ENCODE measurements at places on chromosomes 7 and 10. TPM values are rescaled to one million over a fixed set of nuclear protein-coding genes. Genes with fewer than 3 reads are reported as not detected.

The HHEX gene
- polyA plus RNA-seq: 2.6 TPM

The AP1S1 gene
- 41.8 TPM for polyA plus RNA-seq

- DNase-seq: no peak
Measured at GRCh38 chr7:131250331-131250730, 77.3 kb upstream of the MKLN1 start.

The SLC18A3 gene
- polyA plus RNA-seq: not detected

DNA sequence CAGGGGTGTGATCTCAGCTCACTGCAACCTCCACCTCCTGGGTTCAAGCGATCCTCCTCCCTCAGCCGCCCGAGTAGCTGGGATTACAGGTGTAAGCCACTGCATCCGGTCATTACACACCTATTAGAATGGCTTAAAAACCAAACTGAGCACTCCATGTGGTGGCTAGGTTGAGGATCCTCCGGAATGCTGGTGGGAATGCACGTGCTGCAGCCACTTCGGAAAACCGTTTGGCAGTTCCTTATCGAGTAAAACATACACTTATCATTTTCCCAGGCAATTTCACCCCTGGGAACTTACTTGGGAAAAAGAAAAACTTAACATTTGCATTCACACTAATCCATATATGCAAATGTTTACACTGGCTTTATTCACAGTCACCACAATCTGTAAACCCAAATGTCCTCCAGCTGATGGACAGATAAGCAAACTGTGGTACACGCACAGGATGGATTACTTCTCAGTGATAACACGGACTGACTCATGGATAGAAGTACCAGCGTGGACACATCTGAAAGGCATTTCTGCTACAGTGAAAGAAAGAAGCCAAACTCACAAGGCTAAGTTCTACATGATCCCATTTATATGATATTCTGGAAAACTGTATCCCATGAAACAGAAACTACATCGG lies 20.4 kb downstream of the RFC2 start:
- no peak for DNase-seq

- DNase-seq: no peak
Measured at GRCh38 chr7:4085937-4086691, 596.0 kb upstream of the FOXK1 start.

DNA sequence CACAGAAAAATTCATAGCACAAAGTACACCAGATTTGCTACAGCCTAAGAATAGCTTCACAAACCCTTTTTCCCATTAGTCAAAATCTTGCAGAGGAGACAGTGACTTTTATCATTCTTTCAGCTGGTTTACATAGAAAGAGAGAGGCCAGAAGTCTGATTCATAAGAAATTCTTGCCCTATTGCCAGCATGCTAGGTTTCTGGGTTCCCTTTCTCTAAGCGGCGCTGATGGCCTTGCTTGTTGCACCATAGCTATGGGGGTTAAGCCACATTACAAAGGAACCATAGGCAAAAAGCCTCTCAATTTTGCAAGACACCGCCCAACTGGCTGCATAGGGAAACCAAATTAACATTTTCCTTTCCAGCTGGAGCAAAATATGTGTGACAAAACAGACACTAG lies 87.4 kb downstream of the ZNF467 start:
- DNase-seq: no peak

DNA sequence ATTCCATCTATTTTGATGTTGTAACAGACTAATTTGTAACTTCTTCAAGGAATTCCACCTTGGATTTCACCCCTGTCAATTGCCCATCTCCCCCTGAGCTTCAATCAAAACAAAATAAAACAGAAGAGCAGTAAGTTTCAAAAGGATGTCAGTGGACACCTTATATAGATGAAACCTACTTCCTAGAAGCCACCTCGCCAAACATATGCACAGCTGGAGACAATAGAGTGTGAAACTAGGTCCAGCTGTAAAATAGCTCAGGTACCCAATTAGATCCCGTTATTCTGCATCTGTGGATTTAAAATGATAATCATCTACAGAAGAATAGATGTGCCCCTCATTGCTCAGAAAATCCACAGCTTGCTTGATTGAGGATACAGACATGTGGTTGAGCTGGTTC lies 598.6 kb downstream of the SH2D4B start:
- no peak for DNase-seq

GRCh38 chr7:116229366-116229765 lies 19.0 kb downstream of the TES start:
- DNase-seq: no peak

The UTF1 gene
- polyA plus RNA-seq: not detected

The GPER1 gene
- 2.8 TPM for polyA plus RNA-seq

GRCh38 chr10:51144161-51144781 lies 70.0 kb downstream of the PRKG1 start:
- no peak for DNase-seq

The ENTPD7 gene
- 0.23 TPM for polyA plus RNA-seq

Data from heart left ventricle (tissue), 16 donors.